Cortex of kidney (tissue), 1 donor: ENCODE measurements at places on chromosomes 2 and 18.

DNA sequence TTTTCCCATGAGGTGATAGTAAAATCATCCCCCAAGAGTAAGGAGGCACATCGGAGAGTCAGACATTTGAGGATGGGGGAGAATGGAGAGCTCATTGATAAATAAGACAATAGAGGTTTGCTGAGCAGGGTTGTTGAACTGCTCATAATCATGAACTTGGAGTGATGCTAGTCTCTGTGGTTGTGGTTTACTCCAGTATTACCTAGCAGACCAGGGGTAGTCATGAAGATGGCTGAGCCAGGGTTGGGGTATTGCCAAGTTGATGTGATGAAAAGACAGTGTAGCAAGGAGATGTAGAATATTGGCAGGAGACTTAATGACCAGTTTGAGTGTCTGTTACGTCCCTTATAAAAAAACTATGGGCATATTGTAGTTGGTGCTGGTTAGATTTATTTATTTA, 25.4 kb downstream of the CYBRD1 start:
- DNase-seq, result no peak

GRCh38 chr2:160337728-160338127, 137.7 kb upstream of the ITGB6 start:
- DNase-seq, result no peak

DNA sequence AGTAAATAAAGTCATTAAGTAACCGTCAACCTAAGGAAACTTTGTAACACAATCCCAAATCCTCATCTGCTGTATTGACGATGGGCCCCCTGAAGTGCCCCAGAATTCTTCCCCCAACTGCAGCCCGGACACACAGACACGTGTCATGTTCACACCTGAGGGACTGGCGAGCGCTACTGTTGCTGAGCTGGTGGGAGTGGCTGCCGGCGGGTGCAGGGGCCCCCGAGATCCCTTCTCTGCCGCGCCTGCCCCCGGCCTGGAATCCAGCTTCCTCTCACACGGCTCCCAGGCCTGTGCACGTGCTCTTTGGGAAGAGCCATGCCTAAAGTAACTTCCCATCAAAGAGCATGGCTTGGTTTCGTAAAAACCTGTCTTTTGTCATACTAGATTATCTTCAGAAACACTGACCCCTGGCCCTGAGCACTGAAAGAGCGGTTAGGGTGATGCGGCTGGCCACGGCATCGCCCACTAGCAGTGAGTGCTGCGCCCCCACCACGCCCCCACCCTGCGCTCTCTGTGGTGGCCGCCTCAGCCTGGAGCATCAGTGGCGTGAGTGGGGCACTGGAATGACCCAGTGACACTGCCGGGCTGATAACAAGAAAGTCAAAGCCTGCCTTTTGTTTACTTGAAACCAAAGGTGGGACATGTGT, 56.0 kb downstream of the ADI1 start:
- DNase-seq, result no peak

- no peak for DNase-seq
These were observed 787 bp upstream of the TBR1 start for GRCh38 chr2:161415034-161415986.

GRCh38 chr2:27130396-27130795, 4.0 kb downstream of the PREB start:
- DNase-seq, result no peak

- no peak for DNase-seq
These were observed 13.5 kb downstream of the CCDC141 start for GRCh38 chr2:179036353-179036905.

DNA sequence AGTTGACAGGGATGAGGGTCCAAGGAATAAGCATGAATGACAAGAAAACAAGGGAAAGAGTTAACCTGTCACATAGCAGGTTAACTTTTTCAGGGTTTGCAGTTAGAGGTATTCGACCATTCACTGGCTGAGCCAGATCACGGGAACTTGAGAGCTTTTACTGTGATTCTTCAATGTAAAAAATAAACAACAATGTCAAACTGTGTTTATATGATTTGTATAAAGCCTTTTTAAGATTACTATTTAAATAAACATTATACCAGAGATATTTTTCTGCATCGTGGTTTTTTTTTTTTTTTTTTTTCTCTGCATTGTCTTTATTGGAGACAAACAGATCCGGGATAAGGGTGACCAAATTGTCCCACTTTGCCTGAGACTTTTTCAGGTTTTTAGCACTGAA, 115.6 kb downstream of the NRP2 start:
- DNase-seq, result no peak

DNA sequence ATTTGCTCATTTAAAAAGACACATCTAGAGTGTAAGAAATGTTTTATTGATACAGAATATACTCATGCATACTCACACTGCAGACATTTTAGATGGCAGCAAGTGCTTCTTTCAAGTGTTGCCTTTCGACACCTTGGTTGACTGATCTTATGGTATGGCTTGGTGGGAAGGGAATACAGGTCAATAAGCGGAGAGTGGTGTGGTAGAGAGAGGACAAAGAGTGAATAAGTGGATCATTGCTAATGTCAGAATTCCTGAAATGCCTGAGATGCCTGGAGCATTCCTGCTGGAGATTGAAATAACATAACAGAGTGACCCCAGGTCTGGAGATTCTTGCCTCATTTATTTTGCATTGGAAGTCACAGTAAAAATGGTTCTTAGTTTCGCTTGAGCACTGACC, 76.7 kb downstream of the RND3 start:
- DNase-seq, result no peak

- no peak for DNase-seq
These were observed 927.0 kb upstream of the CRIM1 start for GRCh38 chr2:35428548-35428947.

GRCh38 chr2:177175917-177176668, 36.5 kb upstream of the HNRNPA3 start:
- no peak for DNase-seq
